ENCODE measurements at places on chromosomes 7 and 10.

DNA sequence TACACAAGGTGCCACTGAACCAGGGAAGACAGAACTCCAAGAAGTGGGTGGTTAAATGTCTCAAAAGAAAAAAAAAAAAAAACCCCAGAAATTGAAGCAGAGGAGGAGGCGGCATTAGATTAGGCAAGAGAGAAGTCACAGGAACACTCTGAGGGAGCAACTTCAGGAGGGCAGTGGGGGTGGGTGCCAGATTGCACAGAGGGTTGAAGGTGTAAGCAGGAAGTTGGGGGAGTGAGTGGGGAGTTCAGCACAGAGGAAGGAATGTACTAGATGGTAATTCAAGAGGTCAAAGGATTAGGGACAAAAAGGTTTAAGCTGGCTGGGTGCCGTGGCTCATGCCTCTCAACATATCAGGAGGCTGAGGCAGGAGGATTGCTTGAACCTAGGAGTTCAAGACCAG lies 110.0 kb upstream of the PDLIM1 start:
- DNase-seq = no peak

DNA sequence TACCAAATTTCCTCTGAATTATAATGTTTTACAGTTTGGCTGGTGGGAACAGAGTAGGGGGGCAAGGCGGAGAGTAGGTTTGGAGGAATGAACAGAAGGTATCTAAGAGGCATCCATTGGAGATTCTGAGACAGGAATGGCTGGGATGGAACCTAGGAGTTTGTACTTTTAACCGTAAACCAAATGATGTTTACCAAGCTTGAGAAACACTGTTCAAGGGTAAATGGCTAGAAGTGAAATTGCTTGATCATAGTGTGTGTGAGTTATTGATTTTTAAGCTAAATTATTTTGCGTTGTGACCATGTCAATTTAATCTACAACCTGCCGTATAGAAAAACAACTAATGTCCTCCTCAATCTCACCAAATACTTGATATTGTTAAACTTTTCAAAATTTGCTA lies 306.4 kb upstream of the PHYHIPL start:
- DNase-seq = no peak

- DNase-seq = no peak
Observed at GRCh38 chr7:18940593-18941134, 176.8 kb downstream of the TWIST1 start.

- DNase-seq = no peak
Observed at GRCh38 chr7:27464970-27465369, 197.7 kb downstream of the HIBADH start.

GRCh38 chr10:79128923-79129305 lies 60.1 kb downstream of the ZMIZ1 start:
- peak; percentile 8 for DNase-seq

DNA sequence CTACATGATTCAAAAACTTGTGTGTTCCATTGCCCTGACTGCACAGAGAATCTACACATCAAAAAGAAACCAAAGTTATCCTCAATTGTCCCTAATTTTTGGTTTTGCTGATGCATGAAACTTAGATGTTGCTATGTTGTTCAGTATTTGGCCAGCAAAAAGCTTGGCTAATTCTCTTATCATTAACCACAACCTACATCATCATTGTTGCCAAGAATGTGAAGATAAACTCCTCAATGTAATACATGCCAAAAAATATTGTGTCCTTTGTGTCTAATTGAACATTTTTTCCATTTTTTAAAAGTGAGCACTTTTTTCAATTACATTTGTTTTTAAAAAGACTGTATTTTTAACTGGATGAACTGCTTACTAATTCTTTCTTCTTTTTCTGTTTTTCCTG lies 268.0 kb upstream of the SEMA3D start:
- DNase-seq = no peak

DNA sequence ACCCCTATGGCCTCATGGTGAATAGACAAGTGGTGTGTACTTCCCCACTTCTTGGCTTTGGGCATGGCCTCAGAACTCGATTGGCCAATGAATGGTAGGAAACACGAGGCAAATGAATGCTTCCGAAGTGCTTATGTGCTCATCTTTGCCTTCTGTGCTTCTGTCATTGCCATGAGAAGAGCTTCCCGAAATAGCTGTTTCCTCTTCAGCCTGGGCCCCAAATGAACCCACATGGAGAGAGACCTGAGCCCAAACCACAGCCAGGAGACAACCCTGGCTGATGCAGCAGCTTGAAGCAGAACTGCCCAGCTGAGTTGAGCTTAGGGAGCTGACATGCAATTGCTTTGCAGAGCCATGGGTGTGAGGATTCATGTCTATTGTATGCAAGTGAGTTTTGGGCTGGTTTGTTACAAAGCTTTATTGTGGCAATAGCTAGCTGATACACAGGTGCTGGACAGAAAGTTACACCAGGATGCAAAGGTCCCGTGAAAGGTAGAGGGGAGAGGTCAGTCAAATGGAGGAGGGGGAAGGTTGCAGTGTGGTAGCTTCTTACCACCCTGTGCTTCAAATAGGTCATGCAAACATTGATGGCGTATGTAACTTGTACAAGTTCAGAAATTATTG lies 328.2 kb downstream of the PLXNA4 start:
- no peak for DNase-seq

- no peak for DNase-seq
Observed at GRCh38 chr10:121062115-121062514, 211.0 kb downstream of the WDR11 start.

DNA sequence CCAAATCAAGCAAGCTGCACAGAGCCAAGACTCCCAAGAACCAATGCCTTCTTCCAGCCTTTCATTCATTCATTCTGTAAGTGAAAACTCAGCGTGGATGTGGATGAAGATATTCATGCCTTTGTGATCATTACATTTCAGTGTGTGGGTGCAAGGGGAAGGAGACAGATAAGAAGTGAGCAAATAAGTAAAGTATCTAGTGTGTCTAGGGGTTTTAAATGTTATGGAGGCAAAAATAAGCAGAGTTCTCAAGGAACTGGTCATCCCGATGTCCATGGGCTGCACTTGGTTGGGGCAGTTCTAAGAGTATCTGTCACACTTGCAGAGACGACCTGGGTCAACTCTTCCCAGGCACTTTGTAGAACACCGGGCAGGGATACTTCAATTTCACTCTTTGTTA lies 149.1 kb downstream of the KIAA1217 start:
- DNase-seq = no peak

- DNase-seq = peak; percentile 2
Observed at GRCh38 chr10:101441541-101442455, 87.8 kb downstream of the BTRC start.

Data from NCI-H524 treated with DMSO at 0.1 percent for 48 hours (cell line).